ENCODE measurements at places on chromosomes 5 and 9. TPM values are rescaled to one million over a fixed set of nuclear protein-coding genes. Genes with fewer than 3 reads are reported as not detected.

SPINK4 gene
- total RNA-seq = not detected

ARSK gene
- 3.8 TPM for total RNA-seq

ADAMTS12 gene
- not detected for total RNA-seq

LRRC19 gene
- not detected for total RNA-seq

RASGEF1C gene
- under 0.01 TPM for total RNA-seq

CARD6 gene
- 4.3 TPM for total RNA-seq

SPATA31C1 gene
- under 0.01 TPM for total RNA-seq

PTCD2 gene
- 5.1 TPM for total RNA-seq

CCDC180 gene
- 4.0 TPM for total RNA-seq

RFK gene
- 20.7 TPM for total RNA-seq

MPDZ gene
- 6.2 TPM for total RNA-seq

INSL6 gene
- total RNA-seq = not detected

SEMA6A gene
- 0.27 TPM for total RNA-seq

LPAR1 gene
- total RNA-seq = 0.27 TPM

SMIM32 gene
- not detected for total RNA-seq

PRRC2B gene
- 82.9 TPM for total RNA-seq

SLC6A3 gene
- total RNA-seq = not detected

STKLD1 gene
- total RNA-seq = 0.81 TPM

CBY3 gene
- 1.3 TPM for total RNA-seq

WWC1 gene
- total RNA-seq = 0.54 TPM

FGD3 gene
- 59.8 TPM for total RNA-seq

IFNA13 gene
- total RNA-seq = not detected

CYSTM1 gene
- total RNA-seq = 8.9 TPM

SLC6A7 gene
- total RNA-seq = under 0.01 TPM

HMCN2 gene
- under 0.01 TPM for total RNA-seq

LCN10 gene
- 1.3 TPM for total RNA-seq

TAF1L gene
- under 0.01 TPM for total RNA-seq

IRGM gene
- total RNA-seq = 4.0 TPM

UBTD2 gene
- 8.1 TPM for total RNA-seq

ACTBL2 gene
- not detected for total RNA-seq

BTNL9 gene
- total RNA-seq = under 0.01 TPM

SLC27A4 gene
- 23.2 TPM for total RNA-seq

PTPRD gene
- total RNA-seq = 16.2 TPM

OR2S2 gene
- total RNA-seq = not detected

PCDHGA10 gene
- 1.1 TPM for total RNA-seq

TYRP1 gene
- total RNA-seq = not detected

ASS1 gene
- total RNA-seq = 0.27 TPM

SMAD5 gene
- 25.3 TPM for total RNA-seq

NUTM2F gene
- total RNA-seq = not detected

PCA3 gene
- total RNA-seq = 0.54 TPM

PAEP gene
- total RNA-seq = not detected

CAPSL gene
- not detected for total RNA-seq

C9 gene
- total RNA-seq = not detected

ZNF366 gene
- under 0.01 TPM for total RNA-seq

PCDHGB6 gene
- 0.81 TPM for total RNA-seq

ANXA2R gene
- 9.4 TPM for total RNA-seq

SLC46A2 gene
- total RNA-seq = under 0.01 TPM

AFF4 gene
- total RNA-seq = 28.8 TPM

EIF4E1B gene
- not detected for total RNA-seq

KIF12 gene
- under 0.01 TPM for total RNA-seq

CARTPT gene
- not detected for total RNA-seq

LCN2 gene
- 2.2 TPM for total RNA-seq

FGF1 gene
- total RNA-seq = not detected

SYNPO gene
- under 0.01 TPM for total RNA-seq

GHR gene
- under 0.01 TPM for total RNA-seq

SHISAL2B gene
- not detected for total RNA-seq

GRIA1 gene
- total RNA-seq = not detected

IFNA10 gene
- not detected for total RNA-seq

PNPLA7 gene
- 11.6 TPM for total RNA-seq

All from hematopoietic multipotent progenitor cell (in vitro differentiated cells).